ENCODE measurements at places on chromosomes 6 and 20.

DNA sequence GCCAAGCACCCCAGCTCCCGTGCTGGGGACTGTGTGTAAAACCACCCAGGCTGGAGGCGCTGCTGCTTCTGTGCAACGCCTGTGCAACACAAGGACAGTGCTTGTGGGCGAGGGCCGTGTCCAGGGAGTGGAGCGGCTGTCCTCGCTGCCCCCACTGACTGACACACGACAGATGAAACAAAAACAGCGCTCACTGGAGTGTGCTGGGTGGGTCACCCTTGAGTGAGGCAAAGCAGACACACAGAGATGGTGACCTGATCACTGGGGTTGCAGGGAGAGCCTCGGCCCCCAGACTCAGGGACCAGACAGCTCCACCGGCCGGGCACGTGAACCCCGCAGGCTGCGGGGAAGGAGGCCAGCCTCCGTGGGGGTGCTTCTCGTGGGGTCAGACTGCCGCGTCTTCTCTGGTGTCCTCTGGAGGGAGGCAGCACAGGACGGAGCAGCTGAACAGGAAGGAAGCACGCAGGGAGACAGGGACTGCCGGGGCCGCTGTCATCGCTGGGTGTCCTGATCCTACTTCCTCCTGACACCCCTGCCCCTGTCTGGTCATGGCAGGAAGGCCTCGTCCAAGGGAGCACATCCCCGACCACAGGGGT is 75.9 kb upstream of the CST7 start:
- DNase-seq = no peak

DNA sequence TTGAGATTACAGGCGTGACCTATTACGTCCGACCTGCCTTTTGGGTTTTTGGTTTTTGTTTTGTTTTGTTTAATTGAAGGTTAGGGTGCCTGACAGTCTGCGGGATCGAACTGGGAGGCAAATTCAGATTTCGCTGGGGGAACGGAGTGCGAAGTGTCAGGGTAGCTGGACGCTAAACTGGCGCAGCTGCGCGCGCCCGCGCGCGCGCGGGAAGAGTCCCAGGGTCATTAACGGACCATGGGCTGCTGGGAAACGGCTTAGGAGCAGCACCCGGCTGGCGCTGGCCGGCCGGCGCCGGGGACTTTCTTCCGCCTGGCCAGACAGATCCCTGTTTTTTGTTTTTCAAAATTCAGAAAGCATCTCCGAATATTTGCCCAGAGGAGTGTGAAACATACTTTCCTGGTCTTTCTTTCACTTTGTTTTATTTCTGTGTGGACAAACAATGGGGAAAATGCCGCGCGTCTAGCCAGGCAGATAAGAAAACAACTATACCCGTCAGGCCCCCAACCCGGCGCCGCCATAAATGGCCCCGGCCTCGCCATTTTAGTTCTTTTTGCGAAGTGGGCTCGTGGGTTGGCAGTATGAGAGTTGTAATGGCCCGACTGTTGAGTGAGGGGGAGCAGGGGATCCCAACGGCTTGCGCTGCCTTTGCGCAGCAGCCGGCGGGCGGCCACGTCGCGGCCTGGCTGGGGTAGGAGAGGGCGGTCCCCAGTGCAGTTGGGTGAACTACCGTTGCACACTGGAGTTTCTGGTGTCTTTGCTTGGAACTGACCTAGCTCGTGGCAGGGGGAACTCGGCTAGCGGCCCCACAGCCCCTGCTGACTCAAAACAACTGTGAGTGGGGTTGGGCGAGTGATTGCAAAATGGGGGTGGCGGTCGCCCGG is 7.1 kb downstream of the HSPA1B start:
- DNase-seq = peak; percentile 73

DNA sequence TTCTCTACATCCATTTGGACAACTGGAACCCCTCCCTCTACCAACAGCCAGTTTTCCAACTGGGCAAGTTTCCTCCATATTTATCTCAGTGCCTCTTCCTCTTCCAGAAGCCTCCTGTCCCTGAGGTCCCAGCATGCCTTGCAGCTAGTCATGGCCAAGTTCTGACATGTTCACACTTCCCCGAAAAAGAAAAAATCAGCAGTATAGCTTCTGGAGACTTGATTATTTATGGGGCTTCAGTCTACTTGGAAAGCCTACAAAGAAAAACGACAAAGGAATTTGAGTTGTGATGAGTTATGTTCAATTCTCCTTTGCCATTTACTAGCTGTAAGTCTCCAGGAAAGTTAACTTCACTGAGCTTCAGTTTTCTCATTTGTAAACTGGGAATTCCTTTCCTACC is 406.5 kb downstream of the MAFB start:
- no peak for DNase-seq

GRCh38 chr6:89500611-89501010 is 67.7 kb downstream of the ANKRD6 start:
- DNase-seq = no peak

DNA sequence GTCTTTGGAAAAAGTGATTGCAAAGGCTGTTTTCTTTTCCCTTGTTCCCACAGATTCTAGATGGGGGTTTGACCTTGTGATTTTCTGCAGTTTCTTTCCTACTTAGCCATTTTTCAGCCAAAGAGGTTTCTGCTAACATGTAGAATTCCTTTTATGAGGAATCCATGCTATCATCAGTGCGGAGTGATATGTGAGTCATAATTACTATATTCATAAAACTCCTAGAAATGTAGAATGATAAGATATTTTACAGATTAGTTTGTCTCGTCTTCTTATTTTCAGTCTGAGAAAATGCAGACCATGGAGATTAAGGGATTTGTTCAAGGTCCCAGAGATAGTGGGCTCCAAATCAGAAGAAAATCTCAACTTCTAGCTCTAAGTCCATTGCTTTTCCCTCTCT is 98.6 kb downstream of the KCNQ5 start:
- DNase-seq = no peak

- DNase-seq = no peak
Observed at GRCh38 chr20:37345339-37346235, at the start of gene SRC. SRC (plus strand) TSS chr20:37346140; CDS start chr20:37384154, 38,014 bp downstream.

DNA sequence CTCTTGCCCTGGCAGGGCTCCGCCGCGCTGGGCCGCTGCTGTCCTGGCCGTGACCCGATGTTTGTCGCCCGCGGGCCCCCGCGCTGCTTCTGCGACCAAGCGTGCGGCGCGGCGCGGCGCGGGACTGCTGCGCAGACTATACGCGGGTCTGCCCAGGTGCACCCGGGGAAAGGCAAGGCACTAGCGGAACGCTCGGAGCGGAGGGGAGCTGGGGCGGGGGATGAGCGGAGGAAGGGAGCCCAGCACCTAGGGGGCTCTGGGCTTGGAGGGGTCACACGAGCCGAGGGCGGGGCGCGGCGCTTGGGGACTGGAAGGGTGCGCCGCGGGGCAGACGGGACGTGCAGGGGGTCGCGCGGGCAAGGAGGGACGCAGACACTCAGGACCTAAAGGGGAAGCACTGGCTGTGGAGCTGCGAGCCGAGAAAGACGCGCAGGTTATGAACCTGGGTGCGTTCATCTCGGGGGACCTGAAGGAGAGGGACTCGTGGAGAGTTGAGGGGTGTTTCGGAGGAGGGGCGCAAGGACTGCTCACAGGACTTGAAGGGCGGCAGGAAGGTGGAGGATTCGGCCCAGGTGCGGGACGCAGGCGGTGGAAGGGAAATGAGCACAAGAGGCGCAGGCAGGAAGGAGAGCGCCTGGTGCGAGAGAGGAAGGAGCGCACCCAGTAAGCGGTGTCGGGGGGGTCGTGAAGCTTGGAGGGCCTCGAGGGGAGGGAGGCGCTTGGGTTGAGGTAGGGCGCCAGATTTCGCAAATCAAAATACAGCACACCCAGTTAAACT is 40.8 kb upstream of the ZNFX1 start:
- no peak for DNase-seq

DNA sequence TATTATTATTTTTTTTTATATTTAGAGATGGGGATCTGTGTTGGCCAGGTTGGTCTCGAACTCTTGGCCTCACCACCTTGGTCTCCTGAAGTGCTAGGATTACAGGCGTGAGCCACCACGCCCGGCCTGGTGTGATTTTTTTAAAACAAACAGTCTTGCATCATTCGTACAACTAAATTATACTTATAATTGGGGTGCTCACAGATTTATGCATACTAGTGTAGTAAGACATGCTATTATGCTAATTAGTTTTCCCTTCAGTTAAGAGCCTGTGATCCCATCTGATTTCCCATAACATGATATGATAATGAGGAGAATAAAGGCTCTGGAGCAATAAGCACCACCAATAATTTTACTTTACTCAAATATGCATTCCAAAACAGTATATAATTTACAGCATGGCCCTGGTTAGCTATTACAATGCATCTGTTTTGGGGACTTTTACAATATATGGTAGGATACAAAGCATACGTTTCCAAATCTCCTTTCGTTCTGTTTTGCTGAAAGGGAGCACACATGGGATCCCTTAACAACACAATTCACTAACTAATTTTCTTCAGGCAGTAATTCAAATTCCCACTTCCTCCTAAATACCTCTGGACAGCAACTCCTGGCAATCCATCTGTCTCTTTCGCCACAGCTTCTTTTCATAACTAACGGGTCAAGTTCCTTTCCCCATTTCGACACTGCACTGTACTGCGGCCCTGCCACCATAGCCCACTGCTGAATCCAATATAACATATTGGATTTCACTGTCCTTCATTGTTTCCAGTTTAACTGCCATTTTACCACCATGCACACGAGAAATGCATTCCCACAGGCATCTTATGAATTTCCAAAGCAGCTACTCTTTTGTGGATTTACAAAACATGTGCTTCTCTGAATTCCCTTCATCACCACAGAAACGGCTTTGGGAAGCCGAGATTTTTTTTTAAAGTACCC is 1.7 kb downstream of the NUDT3 start:
- no peak for DNase-seq

DNA sequence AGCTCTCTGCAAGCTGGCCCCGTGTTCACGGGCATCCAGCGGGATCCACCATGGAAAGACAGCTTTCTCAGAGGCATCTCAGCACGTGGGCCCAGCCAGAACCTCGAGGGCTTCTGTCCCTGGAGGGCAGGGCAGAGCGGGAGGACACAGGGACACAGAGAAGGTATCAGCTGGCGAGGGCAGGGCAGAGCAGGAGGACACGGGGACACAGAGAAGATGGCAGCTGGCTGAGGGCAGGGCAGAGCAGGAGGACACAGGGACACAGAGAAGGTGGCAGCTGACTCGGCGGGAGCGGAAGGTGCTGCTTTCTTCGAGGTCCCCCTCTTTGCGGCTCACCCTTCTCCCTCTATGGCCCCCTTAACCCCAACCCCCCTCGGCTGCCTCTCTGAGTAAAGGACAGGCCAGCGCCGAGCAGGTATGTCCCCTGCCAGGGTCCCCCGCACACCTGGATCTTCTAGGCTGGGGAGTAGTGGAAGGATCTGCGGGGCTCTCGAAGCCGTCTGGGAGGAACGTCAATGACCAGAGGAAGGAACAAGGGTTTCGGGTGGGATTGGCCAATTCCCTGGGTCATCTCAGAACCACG is 28.9 kb upstream of the BHLHE23 start:
- DNase-seq = no peak

DNA sequence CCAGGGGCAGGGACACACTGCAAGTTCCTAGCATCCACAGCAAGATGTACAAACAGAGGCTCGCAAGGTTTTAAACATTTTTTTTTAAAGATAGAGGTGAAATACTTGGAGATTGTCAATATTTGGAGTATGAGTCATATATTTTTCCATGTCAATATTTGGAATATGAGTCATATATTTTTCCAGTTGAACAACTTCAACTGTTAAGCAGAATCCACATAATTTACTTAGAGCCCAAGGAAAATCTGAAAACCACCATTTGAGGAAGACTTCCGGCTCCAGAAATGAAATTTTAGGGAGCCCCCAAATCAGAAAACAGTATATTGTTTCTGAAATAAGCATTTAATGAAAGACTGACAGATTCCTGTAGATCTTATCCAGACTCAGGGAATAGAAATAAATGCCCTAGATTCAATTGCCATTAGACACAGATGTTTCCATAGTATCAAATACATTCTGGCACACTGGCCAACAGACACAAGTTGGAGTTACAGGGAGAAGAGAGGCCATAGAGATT is 51.6 kb upstream of the FAM184A start:
- no peak for DNase-seq

Measured in stimulated activated CD4-positive, alpha-beta T cell treated with anti-CD3 and anti-CD28 coated beads, Interleukin-15, amount 100 ng/mL, for 1 hour (primary cell).